ENCODE measurements at places on chromosomes 16 and 17. TPM values are rescaled to one million over a fixed set of nuclear protein-coding genes. Genes with fewer than 3 reads are reported as not detected.
A peak's percentile ranks its signal among the peaks of the same experiment; 100 is the strongest.

The CA4 gene
- total RNA-seq, result 328 TPM

The RAB11FIP4 gene
- total RNA-seq, result 37.6 TPM

The ABCA8 gene
- 19.2 TPM for total RNA-seq

- peak; percentile 53 for DNase-seq
Measured at GRCh38 chr17:51703361-51704341, 443.3 kb downstream of the UTP18 start.

DNA sequence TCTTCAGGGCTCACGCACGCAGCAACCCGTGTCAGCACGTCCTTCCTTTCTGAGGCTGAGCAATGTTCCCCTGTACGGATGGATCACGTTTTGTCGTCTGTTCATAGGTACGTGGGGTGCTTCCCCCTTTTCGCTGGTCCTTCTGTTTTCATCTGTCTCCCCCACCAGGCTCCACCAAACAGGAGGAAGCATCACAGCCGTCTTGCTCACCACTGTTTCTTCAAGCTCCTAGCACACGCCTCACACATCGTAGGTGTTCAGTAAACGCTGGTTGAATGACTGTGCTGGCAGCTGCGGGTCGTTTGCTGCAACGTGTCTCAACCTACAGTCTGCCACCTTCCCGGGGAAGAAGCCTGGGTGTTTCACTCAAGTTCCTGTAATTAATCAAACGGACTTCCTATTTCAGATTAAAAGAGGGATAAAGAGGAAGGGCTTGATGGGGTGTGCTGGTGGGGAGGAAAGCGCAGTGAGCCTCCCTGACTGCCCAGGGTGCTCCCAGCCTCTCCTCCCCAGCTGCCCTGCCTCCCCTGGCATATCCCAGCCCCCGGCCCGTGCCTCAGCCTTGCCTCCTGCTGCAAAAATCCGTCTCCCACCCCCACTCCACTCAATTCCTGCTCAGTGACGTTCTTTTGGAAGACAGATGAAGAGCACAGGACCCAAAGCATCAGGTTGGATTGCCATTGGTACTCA, 76.7 kb upstream of the DOC2B start:
- no peak for DNase-seq

DNA sequence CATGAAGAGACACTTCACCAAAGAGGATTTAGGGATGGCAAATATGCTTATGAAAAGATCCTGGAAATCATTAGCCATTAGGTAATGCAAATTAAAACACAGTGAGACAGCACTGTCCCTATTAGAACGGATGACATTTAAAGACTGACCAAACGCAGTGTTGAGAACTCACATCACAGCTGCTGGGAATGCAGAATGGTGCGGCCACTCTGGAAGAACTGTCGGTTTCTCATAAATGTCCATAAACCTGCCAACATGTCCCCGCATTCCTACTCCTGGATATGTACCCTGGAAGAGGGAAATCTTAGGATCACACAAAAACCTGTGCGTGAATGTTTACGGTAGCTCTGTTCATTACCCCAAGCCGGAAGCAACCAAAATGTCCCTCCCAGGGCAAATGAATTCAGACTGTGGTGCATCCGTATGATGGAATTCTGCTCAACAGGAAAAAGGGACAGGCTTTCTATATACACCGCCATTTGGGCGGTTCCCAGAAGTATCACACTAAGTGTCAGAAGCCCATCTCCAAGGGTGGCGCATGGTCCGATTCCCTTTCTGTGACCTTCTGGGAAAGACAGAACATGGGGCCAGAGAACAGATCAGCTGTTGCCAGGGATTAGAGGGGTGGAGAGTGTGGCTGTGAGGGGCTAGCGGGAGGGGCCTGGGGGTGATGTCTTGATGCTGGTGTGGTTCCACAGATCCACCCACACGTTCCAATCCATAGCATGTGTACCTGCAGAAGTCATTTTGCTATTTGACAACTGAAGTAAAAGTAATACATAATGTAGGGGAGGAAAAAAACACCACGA, 197.2 kb upstream of the CHMP6 start:
- no peak for DNase-seq

GRCh38 chr17:13540546-13540945, 61.2 kb downstream of the HS3ST3A1 start:
- no peak for DNase-seq

GRCh38 chr17:45857977-45858708, 13.5 kb downstream of the SPPL2C start:
- peak; percentile 34 for DNase-seq

- no peak for DNase-seq
Measured at GRCh38 chr16:66335704-66336329, 30.7 kb upstream of the CDH5 start.

DNA sequence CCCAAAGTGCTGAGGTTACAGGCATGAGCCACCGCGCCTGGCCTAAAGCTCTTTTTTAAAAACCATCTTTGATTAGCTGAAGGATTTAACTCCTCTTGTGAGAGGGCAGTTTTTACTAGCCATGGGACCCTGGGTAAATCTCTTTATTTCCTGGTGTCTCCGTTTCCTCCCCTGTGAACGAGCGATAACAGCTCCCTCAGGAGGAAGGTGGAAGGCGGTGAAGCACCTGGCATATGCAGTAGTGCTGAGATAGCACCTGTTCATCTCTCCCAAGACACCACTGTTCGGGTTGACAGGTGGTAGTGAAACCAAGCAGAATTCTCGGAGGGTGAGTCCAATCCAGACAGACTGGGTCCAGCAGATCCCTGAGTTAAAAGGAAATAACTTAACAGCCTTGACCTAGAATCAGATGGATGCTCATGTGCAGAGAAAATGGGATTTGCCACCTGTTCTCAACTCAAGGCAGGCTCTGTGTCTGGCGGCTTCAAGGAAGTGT, 86.2 kb downstream of the CRISPLD2 start:
- no peak for DNase-seq

- DNase-seq, result no peak
Measured at GRCh38 chr17:81020767-81021497, 14.0 kb upstream of the BAIAP2 start.

DNA sequence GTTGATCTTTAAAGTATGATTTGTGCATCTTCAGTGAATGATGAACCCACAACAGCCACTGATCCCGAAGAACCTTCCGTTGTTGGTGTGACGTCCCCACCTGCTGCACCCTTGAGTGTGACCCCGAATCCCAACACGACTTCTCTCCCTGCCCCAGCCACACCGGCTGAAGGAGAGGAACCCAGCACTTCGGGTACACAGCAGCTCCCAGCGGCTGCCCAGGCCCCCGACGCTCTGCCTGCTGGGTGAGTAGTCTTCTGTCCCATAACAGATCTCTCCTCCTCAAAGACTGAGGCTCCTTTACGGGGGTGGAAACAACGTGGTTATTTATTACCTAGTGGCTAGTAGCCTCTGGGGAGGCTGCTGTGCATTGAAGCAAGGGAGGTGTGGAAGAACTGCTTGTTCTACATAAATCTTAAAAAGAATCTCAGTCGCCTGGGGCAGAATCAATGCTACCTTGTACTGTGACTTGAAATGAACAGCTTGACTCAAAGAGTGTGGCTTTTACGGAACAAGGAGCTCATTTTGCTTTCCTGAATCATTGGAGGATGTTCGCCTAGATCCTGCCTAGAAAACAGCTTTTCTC, 63.0 kb upstream of the CLEC18A start:
- no peak for DNase-seq

Measured in mucosa of gallbladder (tissue), 1 donor.